ENCODE measurements at places on chromosomes 6 and 20.

GRCh38 chr20:53227523-53227922 lies 255.4 kb downstream of the TSHZ2 start:
- no peak for DNase-seq

GRCh38 chr6:22413681-22414311 lies 117.0 kb upstream of the PRL start:
- no peak for DNase-seq

GRCh38 chr6:15023448-15023847 lies 222.4 kb upstream of the JARID2 start:
- DNase-seq = no peak

- DNase-seq = no peak
These were observed 3.3 kb upstream of the SLC35B2 start for GRCh38 chr6:44260451-44261297.

- DNase-seq = no peak
These were observed 55.3 kb upstream of the TPD52L1 start for GRCh38 chr6:125098253-125098652.

DNA sequence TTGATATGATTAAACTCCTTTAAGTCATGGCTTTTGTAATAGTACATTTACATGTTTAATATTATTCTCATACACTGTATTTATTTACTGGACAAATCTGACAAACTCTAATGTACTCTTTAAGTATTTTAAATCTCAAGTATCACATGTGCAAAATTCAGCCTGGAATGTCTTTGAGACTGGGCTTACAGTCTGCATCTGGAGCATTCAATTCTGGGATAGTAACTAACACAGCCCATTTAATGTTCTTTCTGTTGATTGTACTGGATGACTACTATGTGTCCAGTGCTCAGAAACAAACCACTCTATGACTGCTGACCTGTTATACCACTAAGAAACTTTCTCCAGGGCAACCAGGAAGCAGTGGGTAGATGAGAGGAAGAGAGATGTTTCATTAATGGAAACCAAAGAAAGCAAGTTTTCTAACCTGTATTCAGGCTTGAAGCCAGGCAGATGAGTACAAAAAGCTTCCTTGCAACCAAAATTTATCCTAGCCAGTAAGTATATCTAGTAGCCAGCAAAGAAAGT lies 26.8 kb downstream of the FBXL4 start:
- no peak for DNase-seq

- no peak for DNase-seq
These were observed 20.2 kb upstream of the SLC22A7 start for GRCh38 chr6:43277643-43278523.

GRCh38 chr6:36375644-36376155 lies 11.8 kb downstream of the ETV7 start:
- no peak for DNase-seq

DNA sequence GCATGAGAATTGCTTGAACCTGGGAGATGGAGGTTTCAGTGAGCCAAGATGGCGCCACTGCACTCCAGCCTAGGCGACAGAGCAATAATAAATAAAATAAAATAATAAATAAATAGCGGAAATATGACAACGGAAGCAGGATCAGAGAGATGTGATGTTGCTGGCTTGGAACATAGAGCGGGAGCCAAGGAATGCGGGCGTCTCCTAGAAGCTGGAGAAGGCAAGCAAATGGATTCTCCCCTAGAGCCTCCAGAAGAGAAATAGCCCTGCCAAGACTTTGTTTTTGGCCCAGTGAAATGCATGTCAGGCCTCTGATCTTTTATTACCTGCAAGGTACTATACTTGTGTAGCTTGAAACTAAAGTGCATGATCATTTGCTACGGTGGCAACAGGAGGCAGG lies 12.4 kb downstream of the KIAA1755 start:
- DNase-seq = no peak

- DNase-seq = no peak
These were observed 13.0 kb upstream of the DBNDD2 start for GRCh38 chr20:45395114-45395415.

- DNase-seq = no peak
These were observed 778 bp upstream of the ATF6B start for GRCh38 chr6:32128751-32129296.

DNA sequence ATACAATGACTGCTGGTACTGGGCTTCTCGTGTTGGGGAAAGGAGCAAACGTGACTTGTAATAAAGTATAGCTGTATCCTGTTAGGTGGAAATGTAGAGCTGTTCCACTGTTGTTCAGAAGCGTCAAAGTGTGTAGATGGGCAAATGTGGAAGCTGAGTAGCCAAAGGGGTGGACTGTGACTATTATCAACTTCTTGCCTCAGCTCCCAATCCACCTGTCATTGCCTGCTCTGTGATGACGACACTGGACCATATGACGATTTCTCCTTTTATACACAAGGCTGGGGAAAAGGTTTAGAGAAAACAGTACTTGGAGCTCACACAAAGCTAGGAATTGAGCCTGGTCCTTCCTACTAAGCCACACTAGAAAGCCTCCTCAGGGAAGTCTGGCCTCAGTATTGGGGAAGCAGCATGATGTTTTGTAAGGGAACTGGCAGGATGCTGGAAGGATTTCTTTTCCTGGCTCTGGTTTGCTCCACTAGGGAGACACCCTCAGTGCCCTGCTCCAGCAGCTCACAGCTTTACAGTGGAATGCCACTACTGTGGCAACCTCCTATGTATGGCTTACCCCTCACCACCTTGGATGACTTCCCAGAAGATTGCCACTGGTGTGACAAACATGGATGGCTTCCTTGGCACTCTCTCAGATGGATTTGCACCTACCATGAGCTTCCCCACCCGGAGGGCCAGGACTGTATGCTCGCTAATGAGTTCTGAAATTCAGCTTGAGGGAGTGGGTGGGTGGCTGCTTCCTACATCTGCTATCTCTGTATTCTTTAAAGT lies 20.0 kb downstream of the CD164 start:
- no peak for DNase-seq

DNA sequence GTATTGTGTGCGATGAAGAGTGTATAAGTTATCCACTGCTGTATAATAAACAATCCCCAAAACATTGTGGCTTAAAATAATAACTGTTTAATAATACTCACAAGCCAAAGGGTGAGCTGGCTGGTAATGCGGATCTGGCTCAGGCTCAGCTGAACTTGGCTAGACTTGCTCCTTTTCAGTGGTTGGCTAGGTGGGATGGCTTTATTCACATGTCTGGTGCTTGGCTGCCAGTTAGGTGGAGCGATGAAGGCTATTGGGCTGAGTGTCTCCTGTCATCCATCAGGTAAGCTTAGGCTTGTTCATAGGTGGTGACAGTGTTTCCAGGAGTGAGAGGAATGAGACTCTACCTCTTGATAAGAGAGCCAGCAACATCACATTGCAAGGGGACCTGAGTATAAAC lies 135.0 kb upstream of the ASCC3 start:
- DNase-seq = no peak

Measured in H1 (cell line).